Progenitor cell of endocrine pancreas (in vitro differentiated cells): ENCODE measurements at places on chromosomes 16 and 17.

DNA sequence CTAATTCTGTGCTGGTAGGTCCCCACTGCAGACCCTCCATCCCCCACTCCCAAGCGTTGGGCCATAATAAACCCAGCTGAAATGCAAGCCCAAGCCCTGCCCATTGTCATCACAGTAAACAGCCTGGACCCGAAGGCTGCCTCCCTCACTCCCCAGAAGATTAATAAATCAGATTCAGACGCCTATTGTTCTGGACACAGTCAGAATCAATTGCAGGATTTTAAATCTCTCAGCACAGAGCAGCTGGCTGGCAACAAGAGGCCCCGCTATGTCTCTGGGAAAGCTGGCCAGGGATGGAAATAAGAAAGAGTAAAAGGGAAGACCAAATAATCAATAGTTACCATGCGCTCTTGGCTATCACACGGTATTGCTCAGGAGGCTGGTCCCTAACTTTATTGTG is 93.9 kb downstream of the C17orf67 start:
- DNase-seq, result no peak

DNA sequence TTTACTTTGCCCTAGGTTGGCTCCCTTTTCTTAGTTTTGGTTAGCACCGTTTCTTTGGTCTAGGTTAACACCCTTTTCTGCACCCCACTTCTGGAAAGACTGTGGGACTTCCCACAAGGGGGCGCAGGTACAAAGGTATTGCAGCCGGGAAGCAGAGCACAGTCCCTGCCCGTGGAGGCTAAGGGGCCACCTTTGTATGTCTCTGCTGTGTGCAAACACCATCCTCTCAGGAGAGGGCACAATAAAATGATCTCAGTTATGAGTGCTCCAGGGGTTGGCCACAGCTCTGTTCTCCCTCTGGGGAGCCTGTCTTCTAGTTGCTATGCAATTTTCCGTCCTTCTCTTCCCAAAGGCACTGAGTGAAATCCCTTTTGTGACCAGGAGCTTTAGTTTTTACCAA is 28.4 kb upstream of the TMC5 start:
- peak; percentile 32 for DNase-seq

DNA sequence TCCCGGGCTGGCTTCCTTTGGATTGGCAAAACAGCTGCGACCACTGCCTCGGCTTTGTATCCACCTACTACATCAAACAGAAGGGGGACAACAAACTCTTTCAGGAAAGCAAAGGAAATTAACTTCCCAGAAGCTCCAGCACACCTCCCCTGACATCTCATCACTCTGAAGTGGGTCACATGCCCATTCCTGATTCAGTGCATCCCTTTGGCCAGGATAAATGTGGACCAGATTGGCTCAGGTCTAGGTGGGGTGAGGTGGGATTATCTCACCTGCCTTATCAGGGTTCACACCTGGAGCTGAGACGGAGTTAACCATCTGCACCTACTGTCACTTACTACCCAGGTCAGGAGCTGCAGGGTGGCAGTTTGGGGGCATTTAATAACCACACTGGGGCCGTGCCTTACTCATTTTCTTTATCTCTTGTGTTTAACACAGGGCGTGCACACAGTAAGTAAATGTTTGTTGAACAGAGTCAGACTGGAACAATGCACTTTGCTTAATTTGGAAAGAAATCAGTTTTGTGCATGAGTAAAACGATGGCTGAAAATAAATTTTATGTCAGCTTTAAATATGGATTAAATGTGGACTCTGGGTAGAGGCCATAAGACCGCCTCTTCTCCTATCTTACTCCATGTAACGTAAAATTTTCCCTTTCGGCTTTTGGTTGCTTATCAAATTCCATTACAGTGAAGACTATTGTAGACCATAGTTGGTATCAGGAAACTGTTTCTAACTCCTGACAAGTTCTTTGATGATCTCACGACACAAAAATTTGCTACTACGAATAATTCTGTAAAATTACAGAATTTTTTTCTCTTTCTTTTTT is 36.0 kb downstream of the IQCK start:
- no peak for DNase-seq

DNA sequence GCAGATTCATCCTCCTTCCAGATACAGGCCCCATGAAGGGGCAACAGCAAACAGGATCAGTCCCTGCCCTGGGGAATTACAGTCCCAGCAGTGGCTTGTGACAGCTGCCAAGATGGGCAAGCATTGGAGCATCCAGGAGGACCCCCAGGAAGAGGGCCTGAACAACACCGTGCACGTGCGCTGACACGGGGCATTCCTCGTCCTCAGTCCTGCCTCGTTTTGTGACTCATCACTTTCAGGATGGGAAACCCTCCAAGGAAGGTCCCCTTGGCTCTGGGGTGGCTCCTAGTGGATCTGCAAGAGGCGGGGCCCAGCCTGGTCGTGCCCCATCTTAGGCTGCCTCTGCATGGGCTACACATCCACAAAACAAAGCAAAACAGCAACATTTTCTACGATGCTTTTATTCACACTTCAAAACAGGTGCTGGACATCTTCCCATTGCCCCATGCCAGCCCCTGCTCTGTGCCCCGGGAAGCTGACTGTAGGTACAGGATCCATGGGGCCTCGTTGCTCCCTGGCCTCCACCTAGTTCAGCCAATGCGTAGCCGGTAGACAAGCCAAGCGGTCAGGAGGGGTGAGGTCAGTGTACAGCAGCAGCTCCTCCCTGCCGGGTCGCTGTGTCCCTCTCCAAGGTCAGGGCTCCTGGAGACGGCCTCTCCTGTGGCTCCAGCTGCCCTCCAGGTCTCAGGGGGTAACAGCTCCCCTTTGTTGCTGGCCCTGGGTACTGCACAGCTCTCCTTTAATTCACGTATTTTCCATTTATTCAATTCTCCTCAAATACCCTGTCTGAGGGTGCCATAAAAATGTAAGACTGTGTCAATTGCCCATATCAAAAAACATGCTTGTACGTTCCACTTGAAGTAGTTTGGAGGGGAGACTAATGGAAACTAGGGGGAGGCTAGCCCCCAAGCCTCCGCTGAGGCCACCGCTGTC is 32.2 kb downstream of the ACTG1 start:
- no peak for DNase-seq

DNA sequence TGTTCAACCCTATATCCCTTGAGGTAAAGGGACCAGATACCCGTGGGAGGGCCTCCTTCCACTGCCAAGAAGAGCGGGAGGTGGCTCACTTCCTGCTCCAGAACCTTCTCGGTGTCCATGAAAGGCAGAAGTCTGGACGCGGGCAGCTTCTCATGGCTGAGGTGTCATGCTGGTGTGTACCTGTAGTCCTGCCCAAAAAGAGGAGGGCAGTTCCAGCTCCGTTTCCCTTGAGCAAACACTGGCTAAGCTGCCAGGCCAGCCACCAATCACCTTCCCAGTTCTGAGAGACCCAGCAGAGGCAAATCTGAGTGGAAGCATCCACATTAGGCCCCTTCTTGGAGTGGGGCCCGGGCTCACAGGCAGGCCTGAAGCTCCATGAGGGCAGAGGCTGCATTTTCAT is 5.6 kb downstream of the TMEM11 start:
- no peak for DNase-seq

- no peak for DNase-seq
Observed at GRCh38 chr16:86198206-86199118, 299.5 kb downstream of the IRF8 start.

DNA sequence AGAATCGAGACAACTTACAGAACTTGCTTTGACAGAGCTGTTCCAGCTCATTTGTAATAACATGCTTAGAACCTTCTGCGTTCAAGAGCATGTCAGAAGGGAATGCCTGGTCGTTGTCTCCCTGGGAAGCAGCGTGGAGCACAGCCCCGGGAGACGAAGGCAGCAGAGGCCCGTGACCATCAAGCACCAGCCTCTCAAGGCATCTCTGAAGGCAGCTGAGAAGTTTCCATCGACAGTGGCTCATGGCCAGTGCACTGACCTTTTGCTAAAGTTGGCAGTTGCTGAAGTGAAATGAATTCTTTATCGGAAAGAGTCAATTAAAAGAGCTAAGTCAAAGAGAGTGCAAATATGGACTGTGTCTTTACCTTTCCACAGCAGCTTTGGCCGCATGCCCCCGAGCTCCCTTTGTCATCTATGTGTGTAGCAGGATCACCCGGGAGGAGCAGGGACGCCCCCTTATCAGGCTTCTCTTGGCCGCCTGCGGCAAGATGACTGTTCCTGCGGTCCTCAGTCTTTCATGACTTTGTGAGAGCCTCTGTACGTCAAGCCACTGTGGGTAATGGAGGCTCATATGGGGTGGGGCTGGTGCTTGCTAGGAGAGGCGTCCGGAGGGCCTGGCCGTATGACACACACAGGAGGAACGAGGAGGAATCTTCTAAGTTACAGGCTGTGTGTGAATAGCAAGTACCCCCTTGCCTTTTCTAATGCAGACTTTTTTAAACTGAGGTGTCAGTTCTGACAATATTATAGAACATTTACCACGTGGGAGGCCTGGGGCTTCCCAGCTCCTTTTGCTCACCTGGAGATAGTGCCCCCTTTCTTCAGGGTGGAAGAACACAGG is 54.2 kb downstream of the LDHD start:
- DNase-seq, result no peak

DNA sequence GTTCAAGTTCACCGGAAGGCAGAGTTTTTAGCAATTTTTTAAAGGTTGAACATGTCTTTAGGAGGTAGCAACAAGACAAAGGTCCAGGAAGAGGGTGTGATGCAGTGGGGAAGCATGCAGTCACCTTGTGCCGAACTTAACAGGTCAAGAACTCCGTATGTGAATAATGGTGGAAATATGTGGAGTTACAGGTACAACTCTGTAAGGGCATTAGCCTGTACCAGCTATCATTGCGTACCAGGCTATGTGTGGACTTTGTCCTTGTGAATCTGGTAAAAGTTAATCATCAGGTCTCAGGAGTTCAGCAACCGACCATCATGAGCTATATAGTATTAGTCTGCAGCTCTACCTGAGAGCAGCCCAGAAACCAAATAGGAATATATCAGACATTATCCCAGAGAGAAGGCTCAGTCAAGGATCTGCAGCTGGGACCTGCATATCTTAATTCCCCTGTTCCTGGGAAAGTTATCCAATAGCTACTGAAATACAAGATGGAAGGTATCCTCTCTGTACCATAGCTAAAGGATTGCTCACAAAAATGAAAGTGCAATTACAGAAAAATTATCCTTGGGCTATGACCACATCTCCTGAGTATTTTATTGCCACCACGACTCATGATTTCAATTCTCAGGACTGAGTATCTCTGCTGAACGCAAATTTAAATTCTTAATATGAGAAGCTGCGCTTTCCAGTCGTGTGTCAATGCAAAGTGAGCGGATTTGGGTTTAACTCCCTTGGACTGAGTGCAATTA is 469.3 kb downstream of the CDH13 start:
- no peak for DNase-seq

DNA sequence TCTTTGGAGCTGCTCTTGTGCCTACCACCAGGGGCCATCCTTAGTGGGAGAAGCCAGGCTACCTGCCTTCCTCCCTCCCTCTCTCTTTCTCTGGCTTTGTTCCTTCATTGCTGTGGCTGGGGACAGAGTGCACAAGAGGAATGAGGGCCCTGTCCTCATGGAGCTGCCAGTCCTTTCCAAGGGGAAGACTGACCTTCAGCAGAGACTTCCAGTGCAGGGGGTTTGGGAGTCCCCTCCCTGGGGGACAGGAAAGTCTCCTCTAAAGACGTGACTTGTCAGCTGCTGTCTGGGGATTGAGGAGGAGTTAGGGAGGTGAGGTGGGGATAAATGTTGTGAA is 108.1 kb downstream of the CMIP start:
- DNase-seq, result no peak

DNA sequence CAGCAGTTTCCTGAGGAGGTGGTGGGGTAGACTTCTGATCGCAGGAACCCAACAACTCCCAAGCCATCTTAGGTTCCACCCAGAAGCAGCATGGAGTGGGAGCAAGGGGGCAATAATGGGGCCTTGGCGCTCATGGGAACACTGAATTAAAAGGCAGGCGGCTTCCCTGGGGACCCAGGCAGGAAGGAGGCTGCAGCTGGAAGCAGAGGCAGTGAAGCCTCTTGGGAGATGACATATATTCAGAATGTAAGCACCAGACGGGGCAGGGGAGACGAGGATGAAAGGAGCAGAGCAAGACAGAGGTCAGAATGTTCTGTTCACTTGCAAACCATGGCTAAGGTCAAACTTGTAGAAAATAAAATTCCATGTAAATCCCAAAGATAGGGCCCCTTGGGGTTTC is 2.9 kb downstream of the HIGD1B start:
- no peak for DNase-seq

DNA sequence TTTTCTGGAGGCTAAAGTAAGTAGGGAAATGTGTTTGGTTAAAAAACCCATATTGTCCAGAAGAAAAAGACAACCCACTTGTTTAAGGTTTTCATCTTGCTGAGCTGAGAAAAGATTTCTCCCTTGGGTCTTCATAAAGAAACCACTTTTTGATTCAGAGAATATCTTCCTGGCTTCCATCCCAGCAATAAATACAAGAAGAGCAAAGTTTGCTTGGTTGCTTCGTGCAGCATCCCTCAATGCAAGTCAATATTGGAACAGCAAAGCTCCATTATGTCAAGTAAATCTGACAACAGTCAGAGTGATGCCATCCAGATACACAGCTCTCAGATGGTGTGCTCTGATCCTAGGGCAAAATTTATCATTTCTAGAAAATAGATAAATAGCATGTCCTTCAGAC is 118.9 kb upstream of the PIRT start:
- no peak for DNase-seq

DNA sequence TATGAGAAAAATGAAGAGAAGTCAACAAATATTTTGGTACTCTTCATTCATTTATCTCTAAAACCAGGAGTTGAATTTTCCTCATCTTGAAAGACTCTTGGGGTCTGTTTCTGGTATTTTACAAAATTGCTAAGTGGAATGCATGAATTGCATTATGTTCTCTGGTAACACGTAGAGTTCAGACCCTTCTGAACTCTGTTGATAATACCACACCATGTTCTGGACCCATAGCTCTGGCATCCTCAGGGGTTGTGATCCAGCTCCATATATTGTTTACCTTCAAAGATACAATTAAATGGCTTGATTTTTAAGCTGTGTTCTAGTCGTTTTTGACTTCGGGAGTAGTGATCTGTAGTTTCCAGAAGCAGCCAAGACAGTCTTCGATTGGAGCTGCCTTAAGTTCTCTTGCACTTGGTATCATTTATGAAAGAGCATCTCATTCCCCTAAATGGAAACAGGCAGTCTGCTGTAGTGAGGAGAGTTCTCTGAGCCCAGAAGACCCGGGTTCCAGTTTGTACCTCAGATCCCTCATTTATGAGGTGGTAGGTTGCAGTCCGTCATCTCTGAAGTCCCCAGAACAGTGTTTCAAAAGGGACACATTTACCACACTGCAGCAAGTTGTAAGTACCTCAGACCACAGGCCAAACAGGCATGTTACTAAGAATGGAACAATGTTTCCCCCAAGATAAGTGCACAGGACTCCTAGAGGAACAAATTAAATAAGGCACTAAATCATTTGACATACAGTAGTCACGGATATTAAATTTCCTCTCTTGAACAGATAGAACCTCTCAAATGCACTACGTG is 9.6 kb downstream of the PSMD7 start:
- DNase-seq, result no peak

- DNase-seq, result no peak
Observed at GRCh38 chr16:85173146-85173980, 61.1 kb upstream of the CIBAR2 start.

- no peak for DNase-seq
Observed at GRCh38 chr16:89473791-89474414, 16.5 kb downstream of the ANKRD11 start.

GRCh38 chr16:76614269-76614668 is 337.1 kb downstream of the CNTNAP4 start:
- DNase-seq, result no peak
